ENCODE measurements at places on chromosomes 4 and X. TPM values are rescaled to one million over a fixed set of nuclear protein-coding genes. Genes with fewer than 3 reads are reported as not detected.

DNA sequence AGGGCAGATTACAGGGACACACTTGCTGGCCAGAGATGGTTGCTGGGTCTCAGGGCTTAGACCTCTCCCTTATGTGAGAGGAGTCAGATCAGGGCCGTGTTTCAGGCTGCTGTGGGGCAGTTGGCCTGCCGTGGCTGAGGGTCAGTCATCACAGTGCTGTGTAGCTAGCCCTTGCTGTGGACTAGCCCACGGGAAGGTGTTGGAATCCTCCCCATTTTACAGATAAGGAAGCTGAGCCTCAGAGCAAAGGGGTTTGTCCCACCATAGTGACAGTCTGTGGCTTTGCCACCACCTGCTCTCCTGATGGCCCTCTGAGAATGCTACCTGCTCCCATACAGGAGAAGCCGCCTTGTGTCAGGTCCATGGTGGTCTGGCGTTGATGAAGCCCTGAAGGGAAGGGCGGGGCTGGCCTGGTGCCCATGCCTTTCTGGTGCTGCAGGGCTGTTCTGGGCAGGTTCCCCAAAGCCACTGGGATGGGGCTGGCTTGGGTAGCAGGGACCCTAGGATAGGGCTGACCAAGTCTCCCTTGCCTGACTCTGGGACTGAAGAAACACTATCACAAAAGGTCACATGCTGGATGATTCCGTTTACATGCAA is 2.4 kb upstream of the FAM53A start:
- H3K36me3 ChIP-seq, result peaks cover 13% of the 10 kb centered on the region
- H3K27ac ChIP-seq, result no peak overlapping the region
- H3K27me3 ChIP-seq, result no peaks in the 10 kb centered on the region

- no peak overlapping the region for H3K27ac ChIP-seq
- H3K4me3 ChIP-seq, result no peak overlapping the region
- H3K4me1 ChIP-seq, result no peaks in the 10 kb centered on the region
- H3K36me3 ChIP-seq, result no peaks in the 10 kb centered on the region
- H3K27me3 ChIP-seq, result no peaks in the 10 kb centered on the region
- DNase-seq, result no peak
Observed at GRCh38 chrX:112834031-112834845, 6.4 kb downstream of the AMOT start.

- DNase-seq, result peak; percentile 51
- H3K4me3 ChIP-seq, result no peak overlapping the region
- 0 out of 2 replicates have a peak, but pooled peaks cover 4% of the 10 kb centered on the region for H3K36me3 ChIP-seq
- H3K27me3 ChIP-seq, result no peaks in the 10 kb centered on the region
- peaks cover 57% of the 10 kb centered on the region for H3K4me1 ChIP-seq
Observed at GRCh38 chrX:41119803-41120202, 34.6 kb downstream of the USP9X start.

GRCh38 chr4:74504212-74504611 is 59.3 kb downstream of the AREG start:
- H3K27me3 ChIP-seq, result no peaks in the 10 kb centered on the region
- no peak overlapping the region for H3K4me3 ChIP-seq
- no peaks in the 10 kb centered on the region for H3K36me3 ChIP-seq

GRCh38 chr4:47109379-47109778 is 78.0 kb downstream of the GABRB1 start:
- no peaks in the 10 kb centered on the region for H3K4me1 ChIP-seq
- no peaks in the 10 kb centered on the region for H3K36me3 ChIP-seq
- no peak for DNase-seq
- no peak overlapping the region for H3K27ac ChIP-seq

Gene XKRX
- not detected for total RNA-seq

GRCh38 chrX:24019448-24019847 is 7.5 kb downstream of the KLHL15 start:
- no peaks in the 10 kb centered on the region for H3K27me3 ChIP-seq
- no peak for DNase-seq
- H3K36me3 ChIP-seq, result no peaks in the 10 kb centered on the region
- no peak overlapping the region for H3K4me3 ChIP-seq
- H3K27ac ChIP-seq, result no peak overlapping the region

GRCh38 chrX:66200050-66200664 is 36.1 kb downstream of the HEPH start:
- DNase-seq, result no peak
- H3K27me3 ChIP-seq, result no peaks in the 10 kb centered on the region
- H3K4me1 ChIP-seq, result no peaks in the 10 kb centered on the region
- no peaks in the 10 kb centered on the region for H3K36me3 ChIP-seq
- H3K4me3 ChIP-seq, result no peak overlapping the region

- H3K27me3 ChIP-seq, result no peaks in the 10 kb centered on the region
- no peak overlapping the region for H3K27ac ChIP-seq
- DNase-seq, result no peak
Observed at GRCh38 chrX:12583543-12583942, 207.7 kb upstream of the PRPS2 start.

DNA sequence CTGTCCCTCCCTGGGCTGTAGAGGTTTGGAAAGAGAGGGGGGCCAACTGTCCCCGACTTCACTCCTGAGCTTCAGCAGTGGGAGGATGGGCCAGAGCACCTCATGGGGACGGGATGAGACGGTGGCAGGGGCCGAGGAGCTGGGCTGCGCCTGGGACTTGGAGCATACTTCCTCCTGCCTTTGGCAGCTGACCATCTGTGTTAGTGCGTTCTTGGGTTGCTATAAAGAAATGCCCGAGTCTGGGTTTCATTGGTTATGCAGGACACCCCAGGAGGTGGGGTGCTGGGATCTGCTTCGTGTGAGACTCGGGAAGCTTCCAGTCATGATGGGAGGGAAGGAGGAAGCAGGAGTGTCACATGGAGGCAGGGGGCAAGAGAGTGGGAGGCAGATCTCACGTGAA is 7.4 kb downstream of the PSAPL1 start:
- H3K4me1 ChIP-seq, result no peaks in the 10 kb centered on the region
- H3K27ac ChIP-seq, result no peak overlapping the region
- H3K36me3 ChIP-seq, result no peaks in the 10 kb centered on the region
- no peak overlapping the region for H3K4me3 ChIP-seq
- DNase-seq, result no peak
- H3K27me3 ChIP-seq, result no peaks in the 10 kb centered on the region

Gene TKTL2
- total RNA-seq, result not detected

Gene EXOSC9
- 42.2 TPM for total RNA-seq

Data from Karpas-422 (cell line).